ENCODE measurements at places on chromosomes 6 and 20. TPM values are rescaled to one million over a fixed set of nuclear protein-coding genes. Genes with fewer than 3 reads are reported as not detected.
A peak's percentile ranks its signal among the peaks of the same experiment; 100 is the strongest.

GRCh38 chr6:159871241-159871640 is 19.5 kb upstream of the MAS1 start:
- no peak for DNase-seq

DNA sequence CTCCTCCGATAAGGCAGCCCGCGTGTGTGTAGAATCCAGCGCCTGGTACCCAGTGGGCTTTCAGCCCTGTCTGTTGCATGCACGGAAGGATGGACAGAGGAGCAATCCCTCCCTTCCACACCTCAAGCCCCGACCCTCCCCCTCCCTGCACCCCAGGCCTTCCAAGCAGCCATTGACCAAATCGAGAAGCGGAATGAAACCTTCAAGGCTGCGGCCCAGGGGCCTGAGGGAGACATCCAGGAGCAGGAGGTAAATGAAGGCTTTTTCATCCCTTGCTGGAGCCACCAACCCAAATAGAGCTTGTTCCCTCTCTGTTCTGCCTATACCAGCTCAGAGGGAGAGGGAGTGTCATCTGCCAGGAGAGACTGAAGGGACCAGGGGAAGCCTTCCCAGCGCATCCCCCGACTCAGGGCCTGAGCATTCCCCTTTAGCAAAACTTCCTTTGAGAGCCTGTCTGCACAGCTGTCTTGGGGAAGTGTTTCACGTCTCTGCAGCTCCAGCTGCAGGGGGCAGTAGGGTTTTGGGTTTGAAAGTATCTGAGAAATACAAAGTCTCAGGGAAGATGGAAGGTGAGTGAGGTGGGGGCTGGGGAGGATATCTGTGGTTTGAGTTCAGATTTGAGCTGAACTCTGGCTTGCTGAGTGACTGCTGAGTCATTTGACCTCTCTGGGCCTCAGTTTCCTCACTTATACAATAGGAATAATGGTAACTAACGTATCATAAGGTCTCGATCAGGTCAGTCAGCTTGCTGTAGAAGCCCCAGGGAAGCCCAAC is 16.1 kb downstream of the FGD2 start:
- no peak for DNase-seq

DNA sequence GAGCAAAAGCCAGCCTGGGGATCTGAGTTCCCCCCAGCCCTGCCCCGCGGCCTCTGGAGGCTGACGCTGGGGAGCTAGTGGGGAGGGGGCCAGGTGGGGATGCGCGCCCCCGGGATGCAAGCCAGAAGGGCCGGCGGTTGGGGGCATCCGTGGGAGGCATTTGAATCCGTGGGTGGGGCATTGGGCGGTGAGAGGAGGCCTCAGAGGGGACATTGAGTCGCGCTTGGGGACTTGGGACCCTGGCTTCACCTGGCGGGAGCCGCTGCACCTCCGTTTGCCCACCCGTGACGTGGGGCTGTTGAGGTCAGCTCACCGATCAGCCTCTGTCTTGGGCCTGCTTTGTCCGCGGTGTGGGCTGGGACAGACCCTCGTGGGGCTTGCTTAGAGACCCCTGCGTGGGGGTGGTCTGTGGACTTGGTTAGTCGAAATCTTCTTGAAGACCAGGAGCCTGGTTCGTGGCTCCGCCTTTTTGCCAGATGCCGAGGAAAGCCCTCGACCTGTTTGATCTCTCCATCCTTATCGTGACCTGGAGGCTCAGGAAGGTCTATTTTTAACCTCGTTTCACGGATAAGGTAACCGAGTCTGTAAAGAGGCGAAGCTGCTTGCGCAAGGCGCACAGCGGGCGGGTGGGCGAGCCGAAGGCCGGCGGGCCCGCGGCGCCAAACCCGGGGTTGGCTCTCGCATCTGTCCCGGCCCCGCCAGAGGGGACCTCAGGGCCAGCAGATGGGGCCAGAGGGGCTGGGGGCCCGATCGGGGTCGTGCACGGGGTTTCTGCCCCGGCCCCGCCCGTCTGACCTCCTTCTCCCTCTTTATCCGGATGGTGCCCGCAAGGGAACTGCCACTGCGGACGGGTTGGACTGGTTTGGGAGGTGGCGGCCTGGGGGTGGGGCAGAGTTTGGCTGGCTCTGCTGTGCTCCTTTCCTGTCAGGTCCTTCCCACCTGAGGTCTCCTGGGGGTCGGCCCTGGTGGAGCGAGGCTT is 8.3 kb downstream of the FAM110A start:
- DNase-seq = no peak

- no peak for DNase-seq
Observed at GRCh38 chr6:135073217-135073616, 18.6 kb upstream of the HBS1L start.

- no peak for DNase-seq
Observed at GRCh38 chr6:6681075-6681849, 92.7 kb downstream of the LY86 start.

DNA sequence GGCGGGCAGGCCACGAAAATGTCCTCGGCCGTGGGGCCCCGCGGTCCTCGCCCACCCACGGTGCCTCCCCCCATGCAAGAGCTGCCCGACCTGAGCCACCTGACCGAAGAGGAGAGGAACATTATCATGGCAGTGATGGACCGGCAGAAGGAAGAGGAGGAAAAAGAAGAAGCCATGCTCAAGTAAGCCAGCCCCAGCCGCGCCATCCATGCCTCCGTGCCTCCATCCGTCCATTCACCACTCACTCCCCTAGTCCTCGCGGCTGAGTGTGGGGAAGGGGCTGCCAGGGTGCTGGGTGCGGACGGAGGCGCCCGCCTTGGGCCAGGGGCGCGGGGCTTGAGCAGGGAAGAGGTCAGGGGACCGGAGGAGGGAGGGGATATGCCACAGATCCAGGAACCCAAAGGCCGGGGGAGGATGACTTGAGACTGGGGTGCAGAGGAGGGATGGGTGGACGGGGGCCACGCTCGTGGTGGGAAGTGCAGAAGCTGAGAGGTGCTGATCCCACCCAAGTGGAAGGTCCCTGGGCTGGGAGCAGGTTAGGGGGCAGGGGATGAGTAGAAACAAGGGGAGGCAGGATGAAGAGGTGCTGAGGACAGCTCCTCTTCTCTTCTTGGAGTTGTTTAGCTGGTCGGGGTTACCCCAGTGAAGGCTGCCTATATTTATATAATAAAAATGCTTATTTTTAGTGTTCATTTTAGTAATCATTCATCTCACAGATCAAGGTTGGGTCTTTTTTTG is 825 bp downstream of the RIMS1 start:
- peak; percentile 66 for DNase-seq

- no peak for DNase-seq
Observed at GRCh38 chr20:46979603-46980241, 85.1 kb downstream of the EYA2 start.

GRCh38 chr20:7656687-7657467 is 283.4 kb downstream of the HAO1 start:
- no peak for DNase-seq

- DNase-seq = no peak
Observed at GRCh38 chr20:15482525-15482924, 1090.7 kb downstream of the KIF16B start.

GRCh38 chr20:37162646-37163045 is 16.5 kb upstream of the RPN2 start:
- DNase-seq = no peak

DNA sequence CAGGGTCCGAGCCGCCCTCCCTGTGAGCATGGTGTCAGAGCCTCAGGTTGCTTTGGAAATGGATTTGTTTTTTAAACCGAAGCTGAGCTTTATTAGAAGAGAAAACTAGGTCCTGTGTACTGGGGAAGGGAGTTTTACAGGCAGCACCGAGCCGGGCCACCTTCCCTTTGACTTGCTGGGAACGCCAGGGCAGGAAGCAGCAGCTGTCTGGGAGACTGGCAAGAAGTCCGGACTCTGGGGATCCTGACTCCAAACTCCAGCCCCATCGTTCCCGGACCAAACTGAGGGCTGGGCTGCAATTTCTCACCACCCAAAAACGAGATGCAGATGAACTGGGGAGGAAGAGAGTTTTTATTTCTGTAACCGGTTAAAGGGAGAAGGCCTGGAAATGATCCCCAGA is 214.9 kb upstream of the KCNG1 start:
- DNase-seq = no peak

HSD17B8 gene
- total RNA-seq = 25.0 TPM

TP53TG5 gene
- 0.73 TPM for total RNA-seq
